ENCODE measurements at places on chromosomes 12 and 14.

GRCh38 chr12:114408471-114408885 is 2.5 kb upstream of the TBX5 start:
- no peak for DNase-seq

DNA sequence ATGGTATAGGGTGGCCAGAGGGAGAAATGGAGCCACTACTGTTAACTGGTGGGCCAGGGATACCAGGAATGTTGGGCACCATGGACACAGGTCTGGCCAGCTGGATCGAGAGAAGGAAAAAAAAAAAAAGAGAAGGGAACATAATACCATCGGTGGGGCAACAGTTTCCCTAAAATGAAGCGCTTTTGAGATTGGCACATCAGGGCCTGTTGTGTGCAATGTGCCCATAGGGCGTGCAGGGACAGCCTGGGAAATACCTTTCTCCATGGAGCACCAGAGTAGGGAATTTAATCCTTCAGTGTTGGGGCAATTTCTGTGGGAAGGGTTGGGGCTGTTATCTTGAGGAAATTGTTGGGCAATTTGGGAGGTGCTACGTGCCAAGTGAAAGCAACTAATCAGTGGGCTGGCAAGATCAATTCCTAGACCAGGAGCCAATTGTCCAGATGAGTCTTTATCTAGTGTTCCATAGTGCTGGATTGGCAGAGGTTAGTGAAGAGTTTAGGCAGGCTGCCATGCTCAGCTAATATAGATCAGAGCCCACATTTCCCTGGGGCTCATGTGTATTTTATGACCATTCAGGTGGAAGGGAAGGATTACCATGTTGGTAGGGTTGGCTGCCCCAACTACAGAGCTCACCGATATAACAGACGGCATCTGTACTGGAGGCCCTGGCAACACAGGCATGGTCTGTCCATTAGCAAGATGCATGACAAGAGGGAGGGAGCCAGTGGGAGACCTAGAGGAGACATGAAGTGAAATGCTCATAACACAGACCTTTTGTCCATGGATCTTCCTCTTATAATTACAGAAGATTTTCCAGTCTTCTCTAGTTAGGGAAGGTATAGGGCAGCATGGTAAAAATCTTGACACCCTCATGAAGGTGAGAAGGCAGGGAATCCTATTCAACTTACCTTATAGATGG is 25.5 kb upstream of the NPFF start:
- DNase-seq = peak; percentile 11

DNA sequence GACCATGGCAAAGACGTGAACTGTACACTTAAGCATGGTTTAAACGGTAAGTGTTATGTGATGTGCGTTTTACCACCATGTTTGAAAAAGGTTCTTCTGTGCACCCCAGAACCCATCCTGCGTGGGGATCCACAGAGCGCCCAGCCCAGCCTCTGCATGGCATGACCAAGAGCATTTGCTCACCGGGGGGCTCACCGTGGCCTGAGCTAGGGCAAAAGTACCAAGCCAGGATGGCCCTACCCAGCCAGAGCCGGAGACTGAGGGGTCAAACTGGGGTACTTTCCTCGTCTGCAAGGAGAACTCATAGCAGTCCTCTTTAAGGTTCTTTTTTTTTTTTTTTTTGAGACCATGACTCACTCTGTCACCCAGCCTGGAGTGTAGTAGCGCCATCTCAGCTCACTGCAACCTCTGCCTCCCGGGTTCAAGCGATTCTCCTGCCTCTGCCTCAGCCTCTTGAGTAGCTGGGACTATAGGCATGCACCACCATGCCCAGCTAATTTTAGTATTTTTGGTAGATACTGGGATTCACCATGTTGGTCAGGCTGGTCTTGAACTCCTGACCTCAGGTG is 16.4 kb upstream of the ANKRD9 start:
- no peak for DNase-seq

DNA sequence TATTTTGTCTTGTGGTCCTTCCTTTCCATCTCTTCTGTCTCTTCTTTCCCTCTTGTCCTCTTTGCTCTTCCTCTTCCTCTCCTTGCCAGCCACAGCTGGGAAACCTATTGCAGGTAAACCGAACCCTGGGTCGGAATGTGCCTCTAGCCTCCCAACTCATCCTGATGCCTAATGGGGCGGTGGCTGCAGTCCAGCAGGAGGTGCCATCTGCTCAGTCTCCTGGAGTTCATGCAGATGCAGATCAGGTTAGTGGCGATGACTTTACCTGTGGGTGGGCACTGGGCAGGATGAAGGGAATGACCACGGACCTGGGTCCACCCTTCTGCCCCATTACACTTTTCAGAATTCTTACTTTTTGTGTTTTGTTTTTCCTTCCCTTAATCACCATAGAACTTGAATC is 8.2 kb downstream of the PHC1 start:
- no peak for DNase-seq

DNA sequence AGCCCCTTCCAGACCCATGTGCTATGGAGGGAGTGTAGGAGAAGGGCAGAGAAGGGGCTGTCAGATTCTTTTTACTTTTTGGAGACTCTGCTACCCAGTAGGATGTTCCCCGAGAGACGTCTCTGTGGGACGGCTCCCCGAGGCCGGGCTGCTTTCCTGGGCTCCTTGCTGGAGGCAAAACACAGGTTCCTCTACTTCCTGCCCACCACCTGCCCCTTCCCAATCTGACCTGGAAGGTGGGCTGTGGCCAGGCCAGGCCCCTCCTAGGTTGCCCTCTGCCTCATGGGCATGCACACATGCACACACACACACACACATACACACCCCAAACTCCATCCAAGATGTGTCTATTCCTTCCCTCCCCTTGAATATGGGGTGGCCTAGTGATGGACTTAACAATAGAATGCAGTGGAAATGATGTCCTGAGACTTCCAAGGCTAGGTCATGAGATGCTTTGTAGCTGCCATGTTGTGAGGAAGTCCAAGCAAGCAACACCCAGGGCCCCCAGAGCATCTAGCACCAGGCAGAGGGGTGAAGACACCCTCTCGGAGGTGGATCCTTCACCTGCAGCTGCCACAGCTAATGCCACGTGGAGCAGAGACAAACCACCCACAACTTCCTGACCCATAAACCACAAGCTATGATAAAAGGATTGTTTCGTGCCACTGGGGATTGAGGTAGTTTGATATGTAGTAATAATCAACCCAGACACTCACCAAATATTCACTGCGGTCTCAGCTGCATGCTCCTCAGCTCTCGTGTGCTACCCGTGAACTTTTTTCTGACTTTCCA is 1.6 kb upstream of the ASB2 start:
- DNase-seq = no peak

GRCh38 chr14:62692490-62693106 is 352.7 kb downstream of the KCNH5 start:
- peak; percentile 6 for DNase-seq

GRCh38 chr14:62734831-62735230 is 310.4 kb downstream of the KCNH5 start:
- DNase-seq = peak; percentile 71

DNA sequence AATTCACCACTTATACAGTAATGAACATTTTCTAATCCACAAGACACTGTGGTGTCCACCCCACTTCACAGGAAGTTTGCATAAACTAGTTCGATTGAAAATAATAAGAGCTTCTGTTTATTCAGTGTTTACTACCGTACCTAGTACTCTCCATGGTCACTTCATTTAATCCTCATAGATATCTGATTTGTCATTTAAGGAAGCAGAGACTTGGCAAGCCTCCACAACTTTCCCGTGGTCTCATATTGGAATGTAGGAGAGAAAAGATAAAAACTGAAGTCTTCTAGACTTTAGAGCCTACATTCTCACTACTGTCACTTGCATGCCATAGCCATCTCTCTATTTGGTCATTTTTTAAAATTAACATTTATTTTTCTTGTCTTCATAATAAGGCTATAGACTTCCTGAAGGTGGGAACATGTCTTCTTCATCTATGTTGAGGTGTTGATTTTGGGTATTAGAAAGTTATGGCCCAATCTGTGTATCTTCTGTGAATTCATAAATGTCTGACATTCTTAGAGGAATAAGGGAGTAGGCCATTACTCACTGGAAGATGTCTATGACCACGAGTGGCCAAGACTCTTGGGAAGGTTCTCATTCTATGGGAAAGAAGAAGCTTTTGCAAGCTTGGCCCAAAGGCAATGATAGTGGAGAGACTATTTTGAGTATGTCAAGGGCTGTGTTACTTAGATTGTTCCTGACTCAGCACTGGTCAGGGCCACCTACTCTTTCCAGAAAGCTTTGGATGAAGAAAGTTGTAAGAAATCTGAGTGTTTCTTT is 423.7 kb downstream of the LRIG3 start:
- peak; percentile 42 for DNase-seq

DNA sequence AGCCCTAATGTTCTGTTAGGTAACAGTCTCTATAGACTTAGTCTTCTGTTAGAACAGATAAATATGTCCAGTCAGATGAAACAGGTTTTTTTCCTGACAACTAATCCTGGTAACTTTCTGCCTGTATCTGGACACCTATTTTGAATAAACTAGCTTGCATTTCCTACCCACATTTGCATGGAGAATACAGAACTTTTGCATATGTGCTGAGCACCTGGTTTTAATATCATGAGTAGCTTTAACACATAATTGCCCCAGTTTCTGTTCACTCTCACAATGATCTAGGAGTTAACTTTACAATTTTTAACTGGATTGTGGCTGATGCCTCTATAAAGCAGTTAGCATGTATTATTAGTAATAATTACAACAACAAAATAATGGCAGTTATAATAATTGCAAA is 111.7 kb downstream of the KTN1 start:
- DNase-seq = no peak

DNA sequence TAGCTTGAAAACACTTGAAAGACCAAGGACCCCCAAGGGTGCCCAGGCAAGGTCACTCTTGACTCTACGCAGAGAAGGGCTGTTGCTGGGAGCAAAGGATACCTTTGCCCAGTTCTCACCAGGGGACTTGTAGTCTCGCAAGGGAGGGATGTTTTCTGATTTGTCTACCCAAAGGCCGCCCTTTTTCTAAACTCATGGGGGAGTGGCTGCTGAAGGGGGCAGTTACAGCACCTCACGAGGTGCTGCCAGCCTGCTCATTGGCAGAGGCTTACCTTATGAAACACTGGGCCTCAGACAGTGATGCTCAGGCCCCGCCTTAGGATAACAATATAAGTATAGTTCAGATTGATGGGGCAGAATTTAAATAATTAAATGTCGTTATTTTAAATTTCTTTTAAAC is 107.0 kb downstream of the ETV6 start:
- DNase-seq = no peak

- DNase-seq = no peak
Measured at GRCh38 chr14:84555493-84555892, 974.5 kb upstream of the FLRT2 start.

DNA sequence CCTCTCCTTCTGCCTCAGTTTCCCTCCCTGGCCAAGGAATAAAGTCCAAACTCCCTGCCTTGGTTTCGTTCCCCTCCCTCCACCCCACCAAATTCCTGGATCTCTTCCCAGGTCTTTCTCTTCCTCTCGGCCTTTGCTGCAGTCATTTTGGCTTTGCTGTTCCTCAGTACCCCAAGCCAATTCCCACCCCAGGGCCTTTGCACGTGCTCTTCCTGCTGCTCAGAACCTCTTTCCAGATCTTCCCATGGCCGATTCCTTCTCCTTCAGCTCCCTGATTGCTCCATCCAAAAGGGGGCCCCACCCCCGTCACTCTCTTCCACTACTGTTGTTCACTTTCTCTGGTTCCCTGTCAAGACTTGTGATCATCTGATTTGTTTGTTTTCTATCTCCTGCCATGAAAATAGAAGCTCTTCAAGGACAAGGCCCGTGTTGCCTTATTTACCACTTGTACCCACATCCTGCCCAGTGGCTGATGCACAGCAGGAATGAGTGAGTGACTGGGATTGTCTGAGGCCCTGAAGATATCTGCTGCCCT is 3.1 kb downstream of the HNF1A start:
- no peak for DNase-seq

- DNase-seq = no peak
Measured at GRCh38 chr14:34072921-34073320, 122.0 kb upstream of the EGLN3 start.

GRCh38 chr12:57011438-57012424 is 4.6 kb downstream of the TAC3 start:
- DNase-seq = peak; percentile 28

DNA sequence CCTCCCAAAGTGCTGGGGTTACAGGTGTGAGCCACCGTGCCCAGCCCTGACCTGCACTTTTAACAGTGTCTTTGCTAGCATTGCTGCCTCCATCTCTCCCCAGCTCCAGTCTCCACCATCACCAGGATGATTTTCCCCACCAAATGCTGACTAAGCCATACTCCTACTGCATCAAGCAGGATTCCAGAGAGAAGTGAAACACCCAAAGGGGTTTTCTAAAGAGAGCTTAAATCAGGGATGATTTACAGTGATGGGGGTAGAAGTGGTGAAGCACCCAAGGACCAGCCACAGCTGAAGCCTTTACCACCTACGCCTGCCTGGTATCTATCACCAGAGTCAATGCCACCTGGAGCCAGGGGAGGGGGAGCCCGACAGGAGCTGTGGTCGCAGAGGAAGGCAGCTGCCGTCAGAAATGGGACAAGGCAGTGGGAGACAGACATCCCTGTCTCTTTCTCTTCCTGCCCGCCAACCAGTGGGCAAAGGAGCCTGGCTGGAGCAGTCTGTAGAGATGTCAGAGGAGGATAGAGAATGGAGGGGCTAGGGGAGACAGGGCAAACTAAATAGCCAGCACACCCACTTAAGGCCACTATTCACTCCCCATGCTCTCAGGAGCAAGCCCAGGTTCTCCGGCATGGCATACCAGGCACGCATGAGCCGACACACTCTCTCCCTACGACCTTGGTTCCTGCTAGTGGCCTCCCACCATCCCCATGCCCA is 22.4 kb upstream of the CD9 start:
- DNase-seq = no peak

- no peak for DNase-seq
Measured at GRCh38 chr14:38941488-38941887, 161.5 kb downstream of the SEC23A start.

GRCh38 chr14:101075025-101075800 is 171.7 kb upstream of the RTL1 start:
- no peak for DNase-seq

- DNase-seq = no peak
Measured at GRCh38 chr12:63885401-63885800, 40.9 kb downstream of the SRGAP1 start.
